Activated CD8-positive, alpha-beta memory T cell treated with anti-CD3 and anti-CD28 coated beads for 4 hours (primary cell): ENCODE measurements at places on chromosomes 16 and 17.
A peak's percentile ranks its signal among the peaks of the same experiment; 100 is the strongest.

GRCh38 chr17:7744416-7744815 is 26.9 kb downstream of the DNAH2 start:
- no peak for DNase-seq

DNA sequence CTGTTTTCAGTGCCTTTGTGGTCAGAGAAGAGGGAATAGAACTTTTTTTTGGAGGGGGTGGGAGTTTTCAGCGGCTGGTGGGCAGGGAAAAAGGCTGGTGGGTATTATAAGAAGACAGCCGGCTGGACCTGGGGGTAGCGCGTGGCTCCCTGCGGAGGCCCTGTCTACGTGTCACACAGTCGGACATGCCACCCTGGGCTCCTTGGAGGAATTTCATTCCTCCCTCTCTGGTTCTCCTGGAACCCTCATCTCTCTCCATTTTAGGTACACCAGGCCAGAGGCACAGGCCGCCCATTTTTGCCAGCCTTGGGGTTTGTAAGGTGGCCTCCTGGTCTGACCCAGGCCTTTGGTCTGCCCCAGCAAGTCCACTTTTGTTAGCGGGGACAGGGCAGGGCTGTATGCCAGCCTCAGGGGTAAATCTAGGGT is 908 bp downstream of the FKBP10 start:
- DNase-seq = no peak

DNA sequence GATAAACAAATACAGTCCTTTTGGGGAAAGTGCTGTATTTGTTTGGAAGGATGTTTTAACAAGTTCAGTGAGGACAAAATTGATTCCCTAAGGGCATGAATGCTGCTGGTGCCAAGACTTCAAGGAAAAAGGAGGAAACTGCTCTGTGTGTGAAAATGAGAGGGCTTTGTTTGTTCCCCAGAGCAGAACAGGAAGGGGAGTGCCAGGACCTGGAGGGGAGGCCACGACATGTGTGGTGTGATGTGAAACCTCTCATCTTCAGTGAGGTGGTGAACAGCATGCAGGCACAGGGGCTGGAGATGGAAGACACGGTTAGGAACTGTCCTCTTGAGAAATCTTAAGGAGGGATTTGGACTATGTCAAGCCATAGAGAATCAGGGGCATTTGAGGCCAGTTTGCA is 46.6 kb upstream of the GRIN2A start:
- DNase-seq = no peak

DNA sequence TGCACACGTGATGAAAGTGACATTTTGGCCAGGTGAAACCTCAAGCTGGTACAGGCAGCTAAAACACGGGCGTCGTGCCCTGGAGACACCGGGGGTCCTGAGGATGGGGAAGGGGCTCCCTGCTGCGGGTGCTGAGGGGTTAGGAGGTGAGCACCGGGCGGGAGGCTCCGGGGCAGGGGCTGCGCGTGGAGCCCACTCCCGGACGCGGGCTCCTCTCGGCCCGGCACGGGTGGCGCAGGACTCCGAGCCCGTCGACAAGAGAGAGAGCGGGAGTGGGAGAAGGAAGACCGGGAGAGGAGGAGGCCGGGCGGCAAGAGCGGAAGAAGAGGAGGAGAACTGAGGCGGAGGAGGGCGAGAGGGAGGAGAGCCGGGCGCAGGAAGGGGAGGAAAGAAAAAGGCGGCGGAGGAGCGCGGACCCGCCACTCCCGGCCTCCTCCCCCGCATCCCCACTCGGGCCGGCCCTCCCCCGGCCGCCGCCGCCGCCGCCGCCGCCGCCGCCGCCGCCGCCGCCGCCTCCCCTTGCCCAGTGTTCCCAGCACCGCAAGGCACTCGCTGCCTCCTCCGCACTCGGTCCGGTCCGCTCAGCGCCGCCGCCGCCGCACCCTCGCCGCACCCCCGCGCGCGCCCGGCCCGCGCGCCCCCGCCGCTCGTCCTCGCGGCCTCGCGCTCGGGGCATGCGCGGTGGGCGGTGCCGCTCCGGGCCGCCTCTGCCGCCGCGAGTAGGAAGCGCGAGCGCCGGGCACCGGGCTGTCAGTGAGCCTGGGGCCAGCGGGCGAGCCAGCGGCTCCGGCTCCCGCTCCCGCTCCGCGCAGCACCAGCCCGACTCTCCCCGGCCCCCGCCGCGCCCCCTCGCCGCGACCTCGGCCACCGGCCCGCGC is at the start of gene PRKCA:
PRKCA (plus strand) TSS at position 750 of the 878 bp plus-strand sequence.
- DNase-seq = peak; percentile 38

DNA sequence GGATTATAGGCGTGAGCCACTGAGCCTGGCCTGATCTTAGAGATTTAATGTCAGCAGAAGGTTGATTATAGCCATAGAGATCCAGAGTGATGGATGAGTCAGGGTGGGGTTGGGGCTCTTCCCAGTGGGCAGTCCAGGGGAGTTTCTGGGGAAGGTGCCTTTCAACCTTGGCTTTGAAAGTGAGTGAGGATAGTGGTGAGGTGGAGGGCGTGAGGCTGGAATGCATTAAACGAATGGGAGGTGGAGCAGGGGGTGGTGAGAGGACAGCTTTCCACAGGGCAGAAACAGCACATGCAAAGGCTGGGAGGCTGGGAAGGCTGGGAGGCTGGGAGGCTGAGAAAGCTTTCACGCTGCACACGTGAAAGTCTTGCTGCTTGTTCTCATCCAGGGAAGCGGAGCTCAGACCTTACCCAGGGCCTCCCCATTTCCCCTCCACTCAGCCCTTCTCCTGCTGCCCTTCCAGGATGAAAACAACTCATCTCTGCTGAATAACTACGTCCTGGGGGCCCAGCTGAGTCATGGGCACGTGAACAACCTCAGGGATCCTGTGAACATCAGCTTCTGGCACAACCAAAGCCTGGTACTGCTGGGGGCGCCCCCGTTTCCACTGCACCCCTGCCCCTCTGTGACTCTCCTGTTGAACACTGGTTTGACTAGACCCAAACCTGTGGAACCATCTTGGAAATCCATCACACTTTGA is 22.3 kb downstream of the ADGRG5 start:
- no peak for DNase-seq

DNA sequence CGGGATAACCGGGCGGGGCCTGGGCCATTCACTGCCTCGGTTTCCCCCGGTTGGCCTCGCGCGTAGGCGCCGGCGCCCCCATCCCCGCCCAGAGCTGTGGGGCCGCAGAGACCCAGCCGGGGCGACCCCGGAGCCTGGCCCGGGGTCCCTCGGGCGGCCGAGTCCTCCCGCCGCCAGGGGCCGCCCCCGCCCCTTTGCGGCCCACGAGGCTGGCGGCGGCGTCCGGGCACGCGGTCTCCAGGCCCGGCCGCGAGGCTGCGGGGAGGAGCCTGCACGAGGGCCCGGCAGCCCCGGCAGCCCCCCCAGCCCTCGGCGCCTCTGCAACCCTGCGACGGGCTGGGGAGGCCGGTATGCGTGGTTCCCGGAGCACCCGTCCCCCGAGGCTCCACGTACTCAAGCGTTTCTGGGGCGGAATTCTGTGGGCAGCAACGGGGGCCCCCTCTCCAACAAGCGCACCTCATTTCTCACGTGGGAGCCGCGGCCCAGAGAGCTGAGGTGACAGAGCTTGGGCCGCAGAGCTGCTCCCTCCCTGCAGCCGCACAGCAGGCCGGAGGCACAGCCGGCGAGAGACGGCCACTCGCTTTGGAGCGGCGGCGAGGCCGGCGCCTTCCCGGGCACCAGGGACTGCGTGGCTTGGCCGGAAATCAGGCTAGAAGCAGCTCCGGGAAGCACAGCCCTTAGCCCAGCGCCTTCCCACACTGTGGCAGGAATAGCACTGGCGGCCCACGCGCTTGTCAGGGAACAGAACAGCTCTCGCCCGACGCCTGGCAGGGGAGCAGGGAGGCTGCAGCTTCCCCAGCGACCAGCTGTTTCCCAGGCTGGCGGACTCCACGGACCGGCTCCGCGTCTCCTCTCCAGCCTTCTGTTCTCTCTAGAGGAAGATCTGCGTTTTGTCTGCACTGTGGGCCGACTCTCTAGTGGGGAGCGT is 867 bp upstream of the LIMD2 start:
- no peak for DNase-seq

GRCh38 chr17:37607637-37608331 is 1.4 kb downstream of the SYNRG start:
- no peak for DNase-seq

DNA sequence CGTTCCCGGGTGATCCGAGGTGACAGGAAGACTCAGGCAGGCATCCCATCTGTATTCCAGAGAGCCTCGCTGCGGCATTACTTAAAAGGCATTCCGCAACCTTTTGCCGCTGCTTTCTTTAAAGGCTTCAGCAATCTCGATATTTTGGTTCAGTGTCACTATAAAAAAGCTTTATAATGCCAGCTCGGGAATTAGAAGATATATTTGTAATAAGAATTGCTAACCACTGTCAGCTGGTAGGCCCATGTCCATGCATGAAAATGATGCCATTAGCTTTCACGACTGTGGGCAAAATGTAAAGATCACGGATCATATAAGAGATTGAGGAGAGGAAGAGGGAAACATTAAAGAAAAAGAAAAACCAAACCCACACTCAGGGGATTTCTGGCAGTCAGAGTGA is 578.6 kb upstream of the CDH5 start:
- no peak for DNase-seq

- DNase-seq = no peak
These were observed 12.3 kb downstream of the SDR42E2 start for GRCh38 chr16:22174642-22175041.

- DNase-seq = no peak
These were observed 59.6 kb downstream of the YPEL2 start for GRCh38 chr17:59391021-59391420.

DNA sequence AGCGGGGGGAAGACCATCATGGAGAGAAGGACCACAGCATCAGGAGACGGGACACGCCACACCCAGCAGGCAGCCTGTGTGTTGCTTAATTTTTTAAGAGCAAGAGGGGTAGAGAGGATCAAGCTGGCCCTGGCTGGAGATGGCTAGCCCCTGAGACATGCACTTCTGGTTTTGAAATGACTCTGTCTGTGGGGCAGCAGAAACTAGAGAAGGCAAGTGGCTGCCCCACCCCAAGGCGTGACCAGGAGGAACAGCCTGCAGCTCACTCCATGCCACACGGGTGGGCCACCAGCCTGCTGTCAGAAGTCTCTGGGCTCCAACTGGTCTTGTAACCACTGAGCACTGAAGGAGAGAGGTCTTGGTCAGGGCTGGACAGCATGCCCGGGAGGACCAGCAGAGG is 75.5 kb downstream of the SOCS1 start:
- no peak for DNase-seq

DNA sequence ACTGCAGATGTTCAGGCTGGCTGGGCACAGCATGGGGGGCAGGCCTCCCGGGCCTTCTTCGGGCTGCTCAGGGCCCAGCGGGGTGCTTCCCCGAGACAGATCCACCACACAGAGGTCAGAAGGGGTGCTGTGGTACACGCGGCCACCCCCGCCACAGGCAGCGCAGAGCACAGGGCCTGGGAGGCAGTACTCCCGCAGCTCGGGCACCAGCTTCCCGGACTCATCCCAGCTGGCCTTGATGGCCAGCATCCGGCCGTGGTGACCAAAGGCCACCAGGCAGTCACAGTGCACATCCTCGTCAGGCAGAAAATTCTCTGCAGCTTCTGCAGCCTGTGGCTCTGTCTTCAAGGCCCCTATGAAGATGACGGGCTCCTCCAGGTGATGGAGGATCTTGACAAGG is 1.9 kb downstream of the FAAP100 start:
- DNase-seq = no peak

- no peak for DNase-seq
These were observed 8.8 kb downstream of the MMP25 start for GRCh38 chr16:3054965-3055733.

- no peak for DNase-seq
These were observed 277.5 kb upstream of the DYNLRB2 start for GRCh38 chr16:80263181-80263823.

- no peak for DNase-seq
These were observed 71.9 kb downstream of the NXN start for GRCh38 chr17:907725-908124.

- DNase-seq = no peak
These were observed at the start of gene ANKRD13B for GRCh38 chr17:29592850-29593551. Gene ANKRD13B, plus strand, starts transcription at chr17:29593132. Its CDS starts 490 bp downstream, at chr17:29593622.

DNA sequence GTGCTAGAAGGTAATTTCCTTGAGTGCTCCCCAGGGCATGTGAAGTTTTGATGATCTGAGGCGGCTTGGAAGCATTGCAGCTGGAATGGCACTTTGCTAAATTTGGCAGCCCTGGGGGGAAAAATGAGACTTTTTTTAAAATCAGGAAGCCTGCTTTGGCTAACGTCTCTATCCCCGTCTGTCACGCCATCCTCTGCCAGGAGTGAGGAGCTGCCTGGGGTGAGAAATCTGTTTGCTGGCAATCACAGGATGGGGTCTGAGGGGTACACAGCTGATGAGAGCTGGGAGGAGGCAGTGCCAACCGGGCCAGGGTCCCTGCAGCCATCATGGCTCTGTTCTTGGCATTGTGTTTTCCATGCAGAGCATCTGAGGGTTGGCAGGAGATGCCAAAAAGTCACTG is 2.0 kb downstream of the ABCC12 start:
- DNase-seq = no peak

DNA sequence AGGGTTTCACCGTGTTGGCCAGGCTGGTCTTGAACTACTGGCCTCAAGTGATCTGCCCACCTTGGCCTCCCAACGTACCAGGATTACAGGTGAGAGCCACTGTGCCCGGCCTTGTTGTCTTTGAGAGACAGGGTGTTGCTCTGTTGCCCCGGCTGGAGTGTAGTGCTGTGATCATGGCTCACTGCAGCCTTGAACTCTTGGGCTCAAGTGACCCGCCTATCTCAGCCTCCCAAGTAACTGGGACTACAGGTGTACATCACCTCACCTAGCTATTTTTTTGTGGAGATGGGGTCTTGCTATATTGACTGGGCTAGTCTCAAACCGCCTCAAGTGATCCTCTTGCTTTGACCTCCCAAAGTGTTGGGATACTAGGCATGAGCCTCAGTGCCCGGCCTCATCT is 68.4 kb downstream of the PGS1 start:
- DNase-seq = no peak

GRCh38 chr17:72270273-72270924 is 149.6 kb downstream of the SOX9 start:
- DNase-seq = no peak

GRCh38 chr16:877242-878071 is 76.9 kb upstream of the GNG13 start:
- DNase-seq = no peak

DNA sequence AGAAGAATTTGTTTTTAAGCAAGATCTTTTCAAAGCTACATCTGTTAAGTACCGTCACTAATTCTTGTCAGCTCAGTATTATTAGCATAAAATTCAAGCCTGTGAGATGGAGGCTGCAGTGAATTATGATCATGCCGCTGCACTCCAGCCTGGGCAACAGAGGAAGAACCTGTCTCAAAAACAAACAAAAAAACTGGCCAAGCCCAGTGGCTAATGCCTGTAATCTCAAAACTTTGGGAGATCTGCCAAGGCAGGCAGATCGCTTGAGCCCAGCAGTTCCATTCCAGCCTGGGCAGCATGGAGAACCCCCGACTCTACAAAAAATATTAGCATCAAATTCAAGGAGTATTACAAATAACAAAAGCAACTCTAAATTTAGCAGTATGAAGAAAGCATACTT is 88.0 kb downstream of the STXBP4 start:
- no peak for DNase-seq
